ENCODE measurements at places on chromosomes 1 and 21. TPM values are rescaled to one million over a fixed set of nuclear protein-coding genes. Genes with fewer than 3 reads are reported as not detected.

The TAL1 gene
- total RNA-seq = 3.1 TPM

The ARHGAP30 gene
- total RNA-seq = 14.1 TPM

The RNU1-1 gene
- total RNA-seq = under 0.01 TPM

The PLPP3 gene
- total RNA-seq = 139 TPM

The KCNE2 gene
- 1.5 TPM for total RNA-seq

The HLX gene
- total RNA-seq = 16.5 TPM

All from tibial nerve (tissue), 4 donors.